ENCODE measurements at places on chromosomes 3 and 15. TPM values are rescaled to one million over a fixed set of nuclear protein-coding genes. Genes with fewer than 3 reads are reported as not detected.

CLRN1 gene
- not detected for total RNA-seq

SNTN gene
- not detected for total RNA-seq

PLA2G4D gene
- total RNA-seq = not detected

GABRB3 gene
- total RNA-seq = not detected

SLC7A14 gene
- not detected for total RNA-seq

CXCR6 gene
- total RNA-seq = 58.8 TPM

SERPINI1 gene
- 3.1 TPM for total RNA-seq

FBLN2 gene
- not detected for total RNA-seq

PLSCR2 gene
- not detected for total RNA-seq

MYLK gene
- total RNA-seq = 0.50 TPM

Measured in activated CD4-positive, alpha-beta memory T cell treated with anti-CD3 and anti-CD28 coated beads, Interleukin-2, amount 10 ng/mL, durations not matched to agents 7 days and 5 days (primary cell).